ENCODE measurements at places on chromosomes 7 and 10. TPM values are rescaled to one million over a fixed set of nuclear protein-coding genes. Genes with fewer than 3 reads are reported as not detected.

Gene PROSER2
- 31.3 TPM for total RNA-seq

Gene C10orf67
- not detected for total RNA-seq

Gene LEP
- not detected for total RNA-seq

Gene PNLIPRP2
- not detected for total RNA-seq

Gene NRAP
- not detected for total RNA-seq

Gene ZNF679
- not detected for total RNA-seq

Gene TCAF2
- total RNA-seq: 4.4 TPM

Gene FAM25G
- not detected for total RNA-seq

Gene CRHR2
- total RNA-seq: not detected

Gene NUP205
- 72.2 TPM for total RNA-seq

Gene NUB1
- total RNA-seq: 81.8 TPM

Gene FAM170B
- not detected for total RNA-seq

Gene HABP2
- total RNA-seq: 0.08 TPM

Gene ACTR3C
- total RNA-seq: not detected

Gene PRSS37
- total RNA-seq: not detected

Gene TSPAN14
- total RNA-seq: 34.0 TPM

Gene ZNF365
- 3.3 TPM for total RNA-seq

Gene PPP1R3A
- not detected for total RNA-seq

Gene VAX1
- total RNA-seq: 0.41 TPM

Gene ANKRD30A
- total RNA-seq: 7.1 TPM

Gene GNGT1
- not detected for total RNA-seq

Gene GARIN1A
- 1.1 TPM for total RNA-seq

Gene ACTL6B
- not detected for total RNA-seq

Gene WNT8B
- total RNA-seq: 0.11 TPM

Gene OR2A42
- total RNA-seq: not detected

Gene SAP25
- total RNA-seq: not detected

Data from A375 (cell line).